ENCODE measurements at places on chromosomes 11 and 22. TPM values are rescaled to one million over a fixed set of nuclear protein-coding genes. Genes with fewer than 3 reads are reported as not detected.
A peak's percentile ranks its signal among the peaks of the same experiment; 100 is the strongest.

- no peak overlapping the region for H3K4me3 ChIP-seq
- H3K4me1 ChIP-seq: no peaks in the 10 kb centered on the region
- H3K27me3 ChIP-seq: no peaks in the 10 kb centered on the region
- no peak for DNase-seq
- peaks cover 24% of the 10 kb centered on the region for H3K36me3 ChIP-seq
Measured at GRCh38 chr11:2664376-2664775, 35.4 kb downstream of the KCNQ1OT1 start.

SAA4 gene
- polyA plus RNA-seq: 6.4 TPM

DNA sequence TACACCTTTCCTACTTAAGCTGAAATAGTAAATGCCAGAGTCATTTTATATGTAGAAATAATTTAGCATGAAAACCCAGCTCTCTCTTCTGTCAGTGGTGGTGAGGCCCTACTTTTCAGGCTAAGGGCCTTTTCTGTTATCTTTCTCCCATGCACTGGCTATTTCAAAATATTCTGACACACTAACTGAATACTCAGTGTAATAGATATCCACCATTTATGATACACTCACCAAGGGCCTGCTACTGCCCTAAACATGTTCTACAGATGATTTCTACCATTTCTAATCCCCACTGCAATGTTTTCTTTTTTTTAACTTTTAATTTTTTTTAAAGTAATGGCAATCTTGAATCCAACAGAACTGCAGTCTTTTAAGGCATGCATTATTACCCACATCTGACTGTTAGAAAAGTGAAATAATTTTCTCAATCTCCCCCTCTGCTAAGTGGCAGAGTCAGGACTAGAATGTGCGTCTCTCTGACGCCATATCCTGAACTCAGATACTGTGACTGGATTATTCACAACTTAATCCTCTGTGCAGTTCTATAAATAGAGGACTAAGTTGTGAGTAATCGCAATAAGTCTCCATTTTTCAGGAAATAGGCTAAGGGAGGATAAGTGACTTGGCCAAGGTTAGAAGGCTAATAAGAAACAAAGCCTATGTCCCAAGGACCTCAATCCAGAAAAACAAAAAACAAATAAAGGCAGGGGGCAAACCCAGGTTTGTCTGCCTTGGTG, 44.0 kb downstream of the GRAMD1B start:
- peaks cover 3% of the 10 kb centered on the region for H3K4me1 ChIP-seq
- H3K36me3 ChIP-seq: no peaks in the 10 kb centered on the region
- no peaks in the 10 kb centered on the region for H3K27me3 ChIP-seq
- H3K27ac ChIP-seq: no peak overlapping the region

DNA sequence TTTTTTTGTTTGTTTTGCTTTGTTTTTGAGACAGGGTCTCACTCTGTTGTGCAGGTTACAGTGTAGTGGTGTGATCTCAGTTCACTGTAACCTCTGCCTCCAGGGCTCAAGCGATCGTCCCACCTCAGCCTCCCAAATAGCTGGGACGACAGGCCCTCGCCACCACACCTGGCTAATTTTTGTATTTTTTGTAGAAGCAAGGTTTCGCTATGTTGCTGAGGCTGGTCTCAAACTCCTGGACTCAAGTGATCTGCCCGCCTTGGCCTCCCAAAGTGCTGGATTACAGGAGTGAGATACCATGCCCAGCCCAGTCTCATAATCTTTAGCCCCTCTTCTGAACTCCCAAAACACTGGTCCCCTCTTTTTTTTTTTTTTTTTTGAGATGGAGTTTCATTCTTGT, 50.6 kb downstream of the KCNJ4 start:
- peaks cover 18% of the 10 kb centered on the region for H3K27me3 ChIP-seq
- H3K4me3 ChIP-seq: no peak overlapping the region
- H3K36me3 ChIP-seq: no peaks in the 10 kb centered on the region
- H3K27ac ChIP-seq: no peak overlapping the region
- H3K4me1 ChIP-seq: no peaks in the 10 kb centered on the region

CNTF gene
- polyA plus RNA-seq: 0.80 TPM

DNA sequence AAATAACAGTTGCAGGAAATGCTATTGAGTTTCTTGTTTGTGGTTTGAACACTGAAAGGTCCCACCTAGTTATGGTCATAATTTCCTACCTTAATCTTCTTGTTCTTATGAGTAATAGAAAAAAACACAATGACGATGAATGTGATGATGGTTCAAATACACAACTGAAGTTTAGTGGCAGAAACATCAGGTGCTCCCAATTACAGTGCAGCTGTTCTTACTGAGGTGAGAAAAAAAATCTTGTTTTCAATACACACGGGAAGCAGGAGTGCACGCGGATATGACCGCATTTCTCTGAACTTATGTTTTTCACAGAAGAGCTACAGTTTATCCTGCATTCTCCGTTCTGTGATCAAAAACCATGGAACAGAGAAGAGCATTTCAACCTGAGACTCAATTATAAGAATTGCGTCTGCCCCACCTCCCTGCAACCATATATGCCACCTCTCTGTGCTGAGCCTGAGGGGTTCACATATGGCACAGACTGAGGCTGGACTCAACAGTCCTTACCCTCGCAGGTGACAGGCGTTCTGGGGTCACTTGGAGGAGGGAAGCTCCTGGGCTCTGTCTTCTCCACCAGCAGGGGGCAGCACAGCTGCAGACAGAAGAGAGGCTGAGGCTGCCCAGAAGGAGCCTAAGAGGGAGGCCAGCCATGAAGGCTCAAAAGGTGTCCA, 99.7 kb upstream of the IGLL5 start:
- no peak overlapping the region for H3K4me3 ChIP-seq
- H3K27ac ChIP-seq: no peak overlapping the region
- no peaks in the 10 kb centered on the region for H3K27me3 ChIP-seq
- peak; percentile 28 for DNase-seq
- peaks cover 5% of the 10 kb centered on the region for H3K4me1 ChIP-seq

GRCh38 chr22:21032037-21032867, at the start of gene SLC7A4:
SLC7A4 (minus strand) TSS chr22:21032561; CDS start chr22:21031812, 749 bp downstream.
- H3K4me1 ChIP-seq: peaks cover 1% of the 10 kb centered on the region
- H3K27ac ChIP-seq: no peak within 1 kb of the TSS
- no peaks in the 10 kb centered on the region for H3K27me3 ChIP-seq
- no peaks in the 10 kb centered on the region for H3K36me3 ChIP-seq
- no peak for DNase-seq

DNA sequence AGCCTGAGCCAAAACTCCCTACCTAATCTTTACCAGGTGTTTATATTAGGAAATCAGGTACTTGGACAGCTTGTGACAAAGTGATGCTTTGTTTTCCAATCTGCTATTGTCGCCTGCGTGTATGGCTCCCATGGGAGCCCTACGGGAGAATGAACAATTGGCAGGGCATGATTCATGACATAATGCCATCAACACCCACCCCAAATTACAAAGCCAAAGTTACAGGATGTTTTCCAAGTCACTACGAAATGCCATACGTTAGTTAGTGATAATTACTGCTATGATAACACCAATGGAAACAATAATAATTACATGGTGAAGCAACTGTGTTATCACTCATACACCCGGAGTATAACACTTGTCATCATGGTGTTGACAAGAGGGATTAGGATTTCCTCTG, 226.4 kb downstream of the FAM181B start:
- H3K27ac ChIP-seq: no peak overlapping the region

- no peak overlapping the region for H3K4me3 ChIP-seq
- no peak overlapping the region for H3K27ac ChIP-seq
- H3K4me1 ChIP-seq: peaks cover 2% of the 10 kb centered on the region
- H3K36me3 ChIP-seq: no peaks in the 10 kb centered on the region
- H3K27me3 ChIP-seq: no peaks in the 10 kb centered on the region
- no peak for DNase-seq
Measured at GRCh38 chr11:62046568-62047100, 77.2 kb upstream of the INCENP start.

MOGAT2 gene
- 0.06 TPM for polyA plus RNA-seq

GRCh38 chr22:22752199-22752555, 107.8 kb downstream of the GGTLC2 start:
- H3K4me1 ChIP-seq: no peaks in the 10 kb centered on the region
- no peaks in the 10 kb centered on the region for H3K27me3 ChIP-seq
- no peak overlapping the region for H3K27ac ChIP-seq
- no peak for DNase-seq
- no peak overlapping the region for H3K4me3 ChIP-seq

OR52I1 gene
- polyA plus RNA-seq: not detected

NAV2 gene
- polyA plus RNA-seq: 8.9 TPM

GRCh38 chr11:1234054-1234720, 11.3 kb downstream of the MUC5B start:
- no peaks in the 10 kb centered on the region for H3K36me3 ChIP-seq
- H3K27me3 ChIP-seq: no peaks in the 10 kb centered on the region
- H3K27ac ChIP-seq: no peak overlapping the region
- peak; percentile 5 for DNase-seq
- no peaks in the 10 kb centered on the region for H3K4me1 ChIP-seq

GRCh38 chr11:47215366-47215910, 664 bp downstream of the DDB2 start:
- no peaks in the 10 kb centered on the region for H3K27me3 ChIP-seq
- peak; percentile 56 for DNase-seq
- peaks cover 6% of the 10 kb centered on the region for H3K36me3 ChIP-seq

KRTAP5-10 gene
- polyA plus RNA-seq: 0.20 TPM

GRCh38 chr11:38510041-38510440, 1912.0 kb upstream of the RAG2 start:
- DNase-seq: no peak
- H3K4me1 ChIP-seq: no peaks in the 10 kb centered on the region
- no peak overlapping the region for H3K27ac ChIP-seq

- H3K27ac ChIP-seq: no peak overlapping the region
- peaks cover 8% of the 10 kb centered on the region for H3K36me3 ChIP-seq
- no peaks in the 10 kb centered on the region for H3K4me1 ChIP-seq
- H3K27me3 ChIP-seq: no peaks in the 10 kb centered on the region
- no peak overlapping the region for H3K4me3 ChIP-seq
- DNase-seq: no peak
Measured at GRCh38 chr22:31833930-31834329, 80.1 kb downstream of the DEPDC5 start.

CCDC157 gene
- polyA plus RNA-seq: 4.1 TPM

DNA sequence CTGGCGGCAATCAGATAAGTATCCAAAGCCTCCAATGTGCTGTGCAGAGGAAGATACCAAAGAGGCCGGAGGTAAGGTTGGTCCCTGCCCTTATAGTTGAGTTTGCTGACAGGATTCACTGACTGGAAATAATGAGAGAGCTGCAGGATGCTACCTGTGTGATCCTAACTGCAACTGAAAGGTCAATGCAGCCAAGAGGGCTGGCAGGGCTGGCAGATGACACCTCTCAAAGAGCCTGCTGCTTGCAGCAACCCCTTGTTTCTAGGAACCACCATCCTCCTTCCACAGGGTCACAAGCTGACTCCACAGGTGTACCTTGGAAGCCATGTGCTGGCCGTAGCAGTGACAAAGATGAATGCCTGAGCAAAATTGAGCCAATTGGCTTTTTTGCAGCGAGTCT, 348.1 kb downstream of the DDX10 start:
- no peaks in the 10 kb centered on the region for H3K36me3 ChIP-seq
- H3K27me3 ChIP-seq: no peaks in the 10 kb centered on the region
- H3K27ac ChIP-seq: no peak overlapping the region
- H3K4me3 ChIP-seq: no peak overlapping the region
- no peak for DNase-seq

OR51I1 gene
- not detected for polyA plus RNA-seq
